MCF 10A (cell line): ENCODE measurements at places on chromosomes 6 and 20. TPM values are rescaled to one million over a fixed set of nuclear protein-coding genes. Genes with fewer than 3 reads are reported as not detected.

GRCh38 chr20:47306755-47307370, 49.6 kb downstream of the ZMYND8 start:
- peak; percentile 33 for DNase-seq
- H3K27ac ChIP-seq = peak overlapping the region; percentile 54
- H3K4me1 ChIP-seq = peaks cover 13% of the 10 kb centered on the region
- H3K4me3 ChIP-seq = no peak overlapping the region
- no peaks in the 10 kb centered on the region for H3K27me3 ChIP-seq

GRCh38 chr20:5746064-5746463, 4.1 kb upstream of the SHLD1 start:
- no peak overlapping the region for H3K27ac ChIP-seq
- no peak for DNase-seq
- no peaks in the 10 kb centered on the region for H3K4me1 ChIP-seq
- no peak overlapping the region for H3K4me3 ChIP-seq
- no peaks in the 10 kb centered on the region for H3K27me3 ChIP-seq

- no peak overlapping the region for H3K27ac ChIP-seq
- no peak overlapping the region for H3K4me3 ChIP-seq
Observed at GRCh38 chr6:82143041-82143481, 104.5 kb downstream of the IBTK start.

- no peak for DNase-seq
- no peak overlapping the region for H3K27ac ChIP-seq
- no peaks in the 10 kb centered on the region for H3K27me3 ChIP-seq
- no peaks in the 10 kb centered on the region for H3K4me1 ChIP-seq
- H3K4me3 ChIP-seq = no peak overlapping the region
Observed at GRCh38 chr6:14635195-14635594, 517.6 kb downstream of the CD83 start.

GRCh38 chr20:55116598-55116997, 641.2 kb downstream of the DOK5 start:
- no peaks in the 10 kb centered on the region for H3K27me3 ChIP-seq
- no peaks in the 10 kb centered on the region for H3K36me3 ChIP-seq

- H3K4me3 ChIP-seq = peak overlapping the region; percentile 72
- H3K27ac ChIP-seq = peak overlapping the region; percentile 83
- H3K36me3 ChIP-seq = no peaks in the 10 kb centered on the region
- H3K4me1 ChIP-seq = peaks cover 30% of the 10 kb centered on the region
Observed at GRCh38 chr6:7468382-7469081, 72.9 kb upstream of the DSP start.

The HIVEP1 gene
- 19.1 and 27.0 TPM in 2 replicates for total RNA-seq

The FNDC11 gene
- 2.4 and 3.9 TPM in 2 replicates for total RNA-seq

The STK38 gene
- total RNA-seq = 16.8 and 20.0 TPM in 2 replicates

The NPBWR2 gene
- total RNA-seq = not detected in 2 replicates

The GHRH gene
- total RNA-seq = not detected in 2 replicates

The VWA7 gene
- total RNA-seq = 2.0 and 3.1 TPM in 2 replicates
